NCI-H1092 (cell line): ENCODE measurements at places on chromosomes 16 and 17.

- DNase-seq: no peak
Measured at GRCh38 chr17:78650093-78650715, 73.0 kb upstream of the DNAH17 start.

- no peak for DNase-seq
Measured at GRCh38 chr17:280901-281300, 71.7 kb downstream of the RPH3AL start.

DNA sequence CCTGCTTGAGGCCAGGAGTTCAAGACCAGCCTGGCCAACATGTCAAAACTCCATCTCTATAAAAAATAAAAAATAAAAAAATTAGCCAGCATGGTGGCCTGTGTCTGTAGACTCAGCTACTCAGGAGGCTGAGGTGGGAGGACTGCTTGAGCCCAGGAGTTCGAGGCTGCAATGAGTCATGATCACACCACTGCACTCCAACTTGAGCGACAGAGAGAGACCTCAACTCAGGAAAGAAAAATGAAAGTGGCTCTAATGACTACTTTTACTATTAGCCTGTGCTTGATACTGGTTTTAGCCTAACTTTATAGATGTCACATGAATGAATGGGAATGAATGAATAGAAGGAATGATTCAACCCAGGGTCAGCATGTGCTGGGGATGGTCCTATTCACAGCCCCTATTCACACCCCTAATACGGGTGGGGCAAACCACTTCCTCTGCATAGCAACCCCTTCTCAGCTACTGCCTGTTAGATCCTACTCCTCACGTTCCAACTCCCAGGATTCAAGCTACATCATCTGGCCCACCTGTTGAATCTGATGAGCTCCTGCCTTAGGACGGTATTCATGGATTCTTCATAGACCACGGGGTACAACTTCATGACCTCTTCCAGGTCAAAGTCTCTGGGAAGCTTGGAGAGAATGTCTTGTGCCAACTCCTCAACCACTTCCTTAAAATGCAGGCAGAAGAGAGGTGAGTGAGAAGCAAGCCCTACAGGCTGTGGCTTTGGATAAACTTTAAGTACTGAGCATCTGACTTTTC, 40.5 kb downstream of the LYRM1 start:
- DNase-seq: no peak

DNA sequence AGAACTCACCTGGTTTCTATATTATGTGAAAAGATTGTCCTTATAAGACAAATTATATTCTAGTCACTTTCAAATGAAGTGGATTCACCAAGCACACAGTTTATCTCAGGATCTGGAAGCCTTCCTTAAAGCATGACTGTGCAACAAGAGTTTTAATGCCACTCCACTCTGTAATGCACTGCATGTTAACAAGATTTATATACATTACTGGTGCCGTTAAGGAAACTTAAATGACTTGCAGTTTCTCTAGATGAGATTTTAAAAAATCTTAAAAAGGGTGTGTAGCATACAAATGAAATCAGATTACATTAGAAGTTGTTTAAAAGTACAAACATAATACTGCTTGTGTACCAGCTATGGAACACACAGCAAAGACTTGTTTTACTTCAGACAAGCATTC, 150.8 kb downstream of the SNX11 start:
- no peak for DNase-seq

DNA sequence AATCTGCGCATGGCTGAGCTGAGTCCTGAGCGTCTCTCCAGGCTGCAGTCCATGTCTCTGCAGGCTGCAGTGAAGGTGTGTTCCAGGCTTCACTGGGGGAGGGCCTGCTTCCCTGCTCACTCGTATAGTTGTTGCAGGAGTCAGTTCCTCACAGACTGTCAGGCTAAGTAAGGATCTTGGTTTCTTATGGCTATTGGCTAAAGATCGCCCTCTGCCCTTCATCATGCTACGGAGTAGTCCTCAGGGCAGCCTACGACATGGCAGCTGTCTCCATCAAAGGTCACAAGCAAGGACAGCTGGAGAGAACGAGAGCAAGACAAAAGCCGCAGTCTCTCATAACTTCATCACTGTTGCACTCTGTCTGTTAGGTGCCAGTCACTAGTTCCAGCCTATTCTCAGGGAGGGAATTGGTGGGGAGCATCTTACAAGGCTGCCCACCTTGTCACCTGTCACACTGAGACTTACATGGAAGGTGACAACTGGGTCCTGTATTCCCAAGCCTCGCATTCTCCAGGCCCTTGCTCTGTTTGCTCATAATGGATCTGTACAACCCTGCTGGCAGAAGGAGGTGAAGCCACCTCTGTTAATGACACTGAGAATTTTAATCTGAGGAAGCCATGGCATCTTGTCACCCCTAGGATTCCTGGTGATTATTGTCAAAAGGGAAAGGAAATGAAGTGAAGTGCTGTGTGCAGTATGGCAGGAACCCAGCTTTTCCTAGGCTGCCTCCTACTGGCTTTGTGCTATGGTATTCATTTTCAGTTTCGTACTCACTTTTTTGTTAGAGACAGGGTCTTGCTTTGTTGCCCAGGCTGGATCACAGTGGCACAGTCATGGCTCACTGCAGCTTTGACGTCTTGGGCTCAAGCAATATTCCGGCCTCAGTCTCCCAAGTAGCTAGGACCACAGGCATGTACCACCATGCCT, 43.4 kb downstream of the MFSD11 start:
- DNase-seq: no peak
